Stimulated activated CD4-positive, alpha-beta T cell treated with anti-CD3 and anti-CD28 coated beads, TNF-alpha, amount 100 ng/mL, for 4 hours (primary cell): ENCODE measurements at places on chromosomes 5 and 9.

GRCh38 chr5:120901199-120901598 is 437.1 kb downstream of the PRR16 start:
- DNase-seq: no peak

DNA sequence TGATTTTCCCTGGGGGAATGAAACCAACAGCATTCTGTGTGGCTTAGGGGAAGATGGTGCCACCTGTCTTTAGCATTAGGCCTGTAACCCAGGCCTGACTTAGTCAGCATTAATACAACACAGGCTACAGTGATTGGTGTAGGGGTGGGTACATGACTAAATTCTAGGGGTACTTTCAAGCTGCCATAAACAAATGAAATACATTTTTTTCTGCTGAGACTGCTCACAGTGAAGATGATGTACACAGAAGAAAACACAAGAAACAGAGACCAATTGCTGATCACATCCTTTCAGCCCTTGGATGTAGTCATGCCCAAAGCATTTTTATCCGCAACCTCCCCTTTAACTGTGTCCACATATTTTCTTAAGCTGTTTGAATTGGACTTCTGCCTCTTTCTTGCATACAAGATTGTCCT is 527.2 kb downstream of the KCTD16 start:
- DNase-seq: no peak

GRCh38 chr9:95833546-95834178 is 41.8 kb upstream of the ERCC6L2 start:
- no peak for DNase-seq

DNA sequence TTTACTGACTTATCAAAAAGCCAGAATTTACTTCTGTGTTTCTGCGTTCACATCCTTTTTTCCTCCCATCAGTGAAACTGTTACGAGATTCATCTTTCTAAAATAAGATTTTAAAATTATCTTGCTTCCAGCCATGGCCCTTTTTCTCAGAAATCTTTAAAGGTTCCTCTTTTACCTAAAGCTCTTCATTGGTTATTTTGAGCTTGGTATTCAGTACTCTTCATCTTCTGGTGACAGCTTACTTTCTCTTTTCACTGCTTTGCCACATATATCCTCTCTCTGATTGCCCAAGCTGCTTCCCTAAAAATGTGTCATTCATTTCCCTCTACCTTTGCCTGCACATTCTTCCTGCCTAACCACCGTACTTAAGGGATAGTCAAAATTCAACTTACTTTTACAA is 32.3 kb downstream of the TGFBR1 start:
- no peak for DNase-seq

GRCh38 chr5:59905188-59905587 is 11.7 kb upstream of the PDE4D start:
- no peak for DNase-seq

DNA sequence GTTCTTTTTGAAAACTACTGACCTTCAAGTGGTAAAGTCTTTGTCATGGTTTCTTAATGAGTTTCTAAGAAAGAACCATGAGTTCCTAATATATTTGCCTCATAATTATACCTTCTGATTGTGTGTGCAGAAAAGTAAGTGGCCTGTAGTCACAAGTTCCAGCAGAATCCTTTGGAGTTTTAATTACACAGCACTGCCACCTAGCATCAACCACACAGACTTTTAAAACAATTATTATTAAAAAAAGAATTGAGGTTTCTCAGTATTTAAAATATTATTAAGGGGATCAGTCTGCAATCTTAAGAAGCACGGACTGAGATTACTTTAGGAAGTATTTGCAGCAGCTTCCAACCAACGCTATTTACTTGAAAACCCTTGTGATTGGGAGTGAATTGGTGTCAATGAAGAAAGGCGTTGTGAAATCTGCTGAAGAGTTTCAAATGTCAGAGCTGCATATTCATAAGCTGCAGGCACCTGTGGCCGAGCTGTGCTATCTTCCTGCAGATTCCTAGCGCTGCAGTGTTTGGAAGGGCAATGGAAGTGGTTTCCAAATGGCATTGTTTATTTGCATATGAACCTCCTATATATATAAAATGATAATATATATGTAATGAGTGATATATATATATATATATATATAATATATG is 1074.2 kb upstream of the WWC1 start:
- DNase-seq: no peak

DNA sequence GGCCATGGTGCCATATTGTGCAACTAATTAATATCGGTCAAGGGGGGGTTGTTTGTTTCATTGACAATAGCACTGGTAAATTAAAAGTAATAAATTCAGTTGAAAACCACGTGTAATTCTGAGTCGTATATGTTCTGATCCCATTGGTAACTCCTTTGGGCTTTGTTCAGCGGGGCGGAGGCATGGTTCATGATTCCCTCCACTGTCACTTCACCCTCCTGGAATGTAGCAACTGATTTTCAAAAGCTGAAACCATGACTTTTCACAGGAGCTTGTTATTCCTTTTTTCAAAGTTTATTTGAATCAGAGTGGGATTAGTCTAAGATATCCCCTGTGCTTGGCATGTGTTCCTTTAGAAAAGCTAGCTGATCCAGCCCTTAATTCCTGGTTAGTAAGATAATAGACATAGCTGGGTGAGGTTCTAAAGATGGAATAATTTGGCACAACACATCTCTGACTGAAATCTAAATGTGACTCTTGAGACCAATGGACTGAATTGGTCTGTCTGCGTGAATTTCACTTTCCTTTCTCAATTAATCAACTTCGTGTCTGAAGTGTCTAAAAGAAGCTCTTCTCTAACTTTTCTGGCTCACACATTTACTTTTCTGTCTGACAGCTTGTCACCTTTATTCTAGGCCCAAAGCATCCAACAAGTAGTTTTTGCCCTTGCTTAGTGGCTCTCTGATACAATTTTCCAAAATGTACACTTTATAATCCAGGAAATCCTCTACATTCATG is 185.7 kb upstream of the VCAN start:
- DNase-seq: no peak

- DNase-seq: no peak
These were observed 35.0 kb upstream of the NCS1 start for GRCh38 chr9:130137081-130137640.

DNA sequence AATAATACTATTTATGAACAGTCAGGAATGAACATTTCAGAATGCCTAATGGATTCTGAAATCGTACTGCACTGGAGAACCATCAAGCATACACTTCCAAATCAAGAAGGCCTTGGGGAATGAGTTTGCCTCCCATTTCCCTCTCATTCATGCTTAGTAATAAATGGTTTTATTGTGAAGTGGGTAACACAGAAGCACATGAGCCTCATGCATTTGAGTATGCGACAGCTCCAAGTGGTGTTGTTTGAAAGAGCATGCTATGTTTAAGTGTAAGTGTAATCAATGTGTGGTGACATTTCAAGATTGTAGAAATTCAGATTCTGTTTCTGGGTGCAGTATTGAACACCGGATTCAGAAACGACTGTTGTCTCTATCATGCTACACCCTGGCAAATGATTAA is 60.0 kb downstream of the SGCD start:
- no peak for DNase-seq

DNA sequence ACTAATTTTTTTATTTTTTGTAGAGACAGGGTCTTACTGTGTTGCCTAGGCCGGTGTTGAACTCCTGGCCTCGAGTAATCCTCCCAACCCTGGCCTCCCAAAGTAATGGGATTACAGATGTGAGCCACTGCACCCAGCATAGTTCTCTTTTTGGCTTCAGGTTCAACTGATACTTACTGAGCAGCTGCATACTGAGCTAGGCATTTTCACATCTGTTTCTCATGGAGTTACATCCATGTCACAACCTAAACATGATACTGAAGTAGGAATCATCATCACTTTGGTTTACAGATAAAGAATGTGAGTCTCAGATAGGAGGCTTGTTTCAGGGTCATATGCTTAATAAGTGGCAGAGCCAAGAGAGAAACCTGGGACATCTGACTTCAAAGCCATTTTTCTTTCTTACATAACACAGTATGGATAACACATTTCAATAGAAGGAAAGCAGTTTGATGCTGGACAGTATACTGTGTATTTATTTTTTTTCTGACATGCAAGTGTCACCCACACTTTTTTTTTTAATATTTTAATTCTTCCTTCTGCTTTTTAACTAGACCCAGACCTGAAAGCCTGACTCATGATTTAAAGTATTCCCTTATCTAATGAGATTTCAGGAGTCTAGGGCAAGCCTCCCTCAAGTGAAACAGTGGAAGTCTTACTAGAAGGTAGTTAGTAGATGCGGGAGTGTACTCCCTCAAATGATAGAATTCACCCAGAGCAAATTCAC is 90.8 kb downstream of the HACD4 start:
- no peak for DNase-seq

- DNase-seq: no peak
These were observed 33.7 kb downstream of the TGFBR1 start for GRCh38 chr9:99138424-99139284.

DNA sequence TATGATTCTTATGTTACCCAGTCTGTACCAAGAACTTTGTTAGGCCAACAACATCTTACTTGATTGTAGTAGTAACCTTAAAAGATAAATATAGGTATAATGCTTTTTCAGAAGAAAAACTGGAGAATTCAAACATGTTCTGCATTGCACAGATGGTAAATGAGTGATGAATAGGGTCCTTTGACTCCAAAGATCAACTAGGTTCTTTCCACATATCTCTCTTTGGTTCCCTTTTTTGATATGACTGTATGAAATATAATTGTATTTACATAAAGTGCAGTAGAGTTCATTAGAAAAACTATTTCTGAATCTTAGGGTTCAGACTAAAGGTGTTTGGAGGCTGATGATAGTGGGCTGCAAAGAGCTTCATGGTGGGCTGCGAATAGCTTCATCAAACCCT is 150.5 kb upstream of the CDKN2B start:
- DNase-seq: no peak

DNA sequence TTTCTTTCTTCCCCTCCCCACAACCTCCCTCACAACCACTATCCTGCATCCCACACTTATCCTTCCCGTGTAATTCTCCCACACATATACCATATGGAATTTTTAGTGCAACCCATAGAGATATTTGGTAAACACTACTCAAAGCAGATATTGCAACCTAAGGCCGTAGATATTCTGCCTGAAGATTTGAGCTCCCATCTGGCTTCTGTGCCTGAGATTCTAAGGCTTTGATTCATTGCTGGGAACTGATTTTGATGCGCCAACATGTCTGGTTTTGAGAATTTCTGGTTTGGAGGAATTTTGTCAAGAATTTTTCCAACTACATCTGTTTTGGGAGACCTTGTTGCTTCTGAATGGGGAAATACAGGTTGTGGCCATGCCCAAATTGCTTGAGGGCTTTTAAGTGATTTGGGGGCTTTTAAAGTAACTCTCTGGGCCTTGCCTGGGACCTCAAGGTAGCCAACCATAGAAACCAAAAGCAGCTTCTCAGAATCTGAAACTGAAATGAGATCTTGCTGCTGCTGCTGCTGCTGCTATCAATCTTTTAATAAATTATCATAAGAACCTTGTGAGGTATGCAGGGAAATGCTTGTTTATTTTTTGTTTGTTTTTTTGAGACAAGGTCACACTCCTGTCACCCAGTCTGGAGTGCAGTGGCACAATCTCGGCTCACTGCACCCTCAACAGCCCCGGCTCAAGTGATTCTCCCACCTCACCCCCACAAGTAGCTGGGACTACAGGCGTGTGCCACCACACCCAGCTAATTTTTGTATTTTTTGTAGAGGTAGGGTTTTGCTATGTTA is 36.2 kb downstream of the PLAC8L1 start:
- DNase-seq: no peak

DNA sequence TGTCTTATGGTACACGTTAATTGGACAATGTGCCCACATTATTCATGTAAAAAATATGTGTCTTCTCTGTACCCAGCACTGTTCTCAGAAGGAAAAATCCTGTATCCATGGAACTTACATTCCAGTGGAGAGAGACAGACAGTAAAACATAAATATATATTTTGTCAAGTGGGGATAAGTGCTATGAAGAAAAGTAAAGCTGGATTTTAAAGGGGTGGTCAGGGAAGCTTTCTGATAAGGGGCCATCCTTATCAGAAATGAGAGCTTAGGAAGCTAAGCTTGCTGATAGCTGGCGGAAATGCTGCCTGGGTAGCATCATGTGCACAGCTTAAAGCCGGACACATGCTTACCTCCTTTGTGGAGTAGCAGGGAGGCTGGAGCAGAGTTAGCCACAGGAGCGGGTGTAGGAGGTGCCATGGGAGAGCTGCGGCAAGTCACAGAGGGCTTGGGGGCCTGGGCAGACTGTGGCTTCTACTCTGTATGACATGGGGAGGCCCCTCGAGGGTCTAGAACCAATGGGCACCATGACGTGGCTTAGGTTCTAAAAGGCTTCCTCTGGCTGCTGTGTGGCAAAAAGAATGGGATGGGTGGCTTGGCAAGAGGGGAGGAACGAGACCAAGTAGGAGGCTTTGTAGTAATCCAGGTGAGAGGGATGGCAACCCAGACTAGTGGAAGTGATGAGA is 141.7 kb downstream of the FGF1 start:
- DNase-seq: no peak

DNA sequence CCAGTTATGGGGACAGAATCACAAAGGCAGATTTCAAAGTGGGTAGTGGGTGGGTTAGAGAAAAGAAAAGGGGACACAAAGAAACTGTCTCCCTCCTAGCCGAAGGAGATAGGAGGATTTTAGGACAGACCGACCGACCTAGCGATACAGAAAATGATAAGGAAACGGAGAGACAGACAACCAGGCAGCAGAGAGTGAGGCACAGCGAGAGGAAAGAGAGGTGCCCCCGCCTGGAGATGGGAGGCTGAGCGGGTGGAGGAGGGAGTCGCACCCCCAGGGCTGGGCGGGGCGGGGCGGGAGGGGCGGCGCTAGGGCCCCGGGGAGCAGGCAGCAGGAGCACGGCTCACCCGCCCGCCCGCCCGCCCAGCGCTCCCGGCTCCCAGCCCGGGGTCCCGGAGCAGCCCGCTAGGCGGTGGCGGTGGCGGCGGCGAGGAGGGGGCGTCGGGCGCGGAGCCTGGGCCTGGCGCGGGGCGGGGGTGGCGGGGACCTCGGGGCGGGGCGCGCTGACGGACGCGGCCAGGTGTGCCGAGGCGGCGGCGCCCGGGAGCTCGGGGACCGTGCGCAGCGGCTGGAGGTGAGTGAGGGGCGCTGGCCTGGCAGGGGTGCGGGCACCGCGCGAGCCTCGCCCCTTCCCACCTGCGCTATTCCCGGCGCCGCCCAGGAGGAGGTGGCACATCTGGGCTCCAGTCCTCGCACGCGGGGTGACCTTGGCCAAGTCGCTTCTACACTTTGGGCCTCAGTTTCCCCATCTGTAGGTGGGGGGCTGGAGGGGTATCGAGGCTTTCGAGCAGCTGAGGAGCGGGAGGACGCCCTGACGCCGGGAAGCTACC is 15.9 kb upstream of the SYNPO start:
- DNase-seq: no peak

DNA sequence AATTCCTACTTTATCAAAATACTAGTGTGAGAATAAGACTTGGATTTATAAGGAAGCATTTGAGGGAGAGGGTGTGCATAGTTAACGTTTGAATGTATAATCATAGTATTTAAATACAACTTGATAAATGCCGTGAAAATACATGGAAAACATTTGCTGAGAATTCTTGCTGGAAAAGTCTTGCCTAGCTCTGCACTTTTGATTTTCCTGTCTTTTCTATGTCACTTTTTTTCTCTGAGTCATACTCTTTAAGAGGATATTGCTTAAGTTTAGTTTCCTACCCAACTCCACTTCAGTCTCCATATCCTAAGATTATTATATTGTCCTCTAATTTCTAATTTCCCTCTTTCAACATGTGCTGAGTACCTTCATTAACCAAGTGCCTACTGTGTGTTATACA is 616.6 kb upstream of the SEMA6A start:
- no peak for DNase-seq

GRCh38 chr9:112218908-112219307 is 43.8 kb upstream of the SUSD1 start:
- DNase-seq: no peak
